ENCODE measurements at places on chromosomes 2 and 18. TPM values are rescaled to one million over a fixed set of nuclear protein-coding genes. Genes with fewer than 3 reads are reported as not detected.

DNA sequence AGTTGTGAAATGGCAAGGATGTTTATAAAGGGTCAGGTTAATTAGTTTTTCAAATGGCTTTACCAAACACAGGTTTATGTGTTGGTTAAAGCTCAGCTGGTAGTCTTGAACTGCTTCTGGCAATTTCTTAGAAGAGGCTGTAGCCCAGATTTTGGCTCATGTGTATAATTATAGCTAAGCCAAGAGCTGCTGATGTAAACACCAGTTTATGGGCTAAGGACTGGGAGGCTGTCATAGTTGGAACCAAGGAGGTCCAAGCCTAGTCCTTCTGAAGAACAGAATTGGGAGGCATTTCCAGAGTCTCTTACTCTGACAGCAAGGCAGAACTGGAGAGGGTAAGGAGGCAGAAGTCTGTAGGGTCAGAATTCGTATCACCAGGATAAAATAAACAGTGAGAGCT, 25.4 kb downstream of the UBE2E3 start:
- H3K36me3 ChIP-seq: no peaks in the 10 kb centered on the region
- no peak overlapping the region for H3K4me3 ChIP-seq
- H3K27ac ChIP-seq: no peak overlapping the region
- no peak for DNase-seq
- no peaks in the 10 kb centered on the region for H3K27me3 ChIP-seq
- H3K4me1 ChIP-seq: no peaks in the 10 kb centered on the region

GRCh38 chr18:64379662-64380061, 230.8 kb upstream of the LINC00305 start:
- no peaks in the 10 kb centered on the region for H3K36me3 ChIP-seq
- no peaks in the 10 kb centered on the region for H3K4me1 ChIP-seq
- no peak overlapping the region for H3K27ac ChIP-seq
- no peaks in the 10 kb centered on the region for H3K27me3 ChIP-seq
- H3K4me3 ChIP-seq: no peak overlapping the region

- no peaks in the 10 kb centered on the region for H3K36me3 ChIP-seq
- DNase-seq: no peak
- H3K4me1 ChIP-seq: no peaks in the 10 kb centered on the region
Measured at GRCh38 chr2:48126162-48126561, 219.9 kb upstream of the FBXO11 start.

SOWAHC gene
- 9.1 TPM for total RNA-seq

MORN2 gene
- total RNA-seq: 14.1 TPM

PDE1A gene
- 4.3 TPM for total RNA-seq

SLC20A1 gene
- total RNA-seq: 26.1 TPM
